Calu3 (cell line): ENCODE measurements at places on chromosomes 12 and 14. TPM values are rescaled to one million over a fixed set of nuclear protein-coding genes. Genes with fewer than 3 reads are reported as not detected.

TMEM106C gene
- 67.2 and 77.3 TPM in 2 replicates for total RNA-seq

RFX4 gene
- 0.27 TPM in 1 of 2 replicates, not detected in the other for total RNA-seq

DNA sequence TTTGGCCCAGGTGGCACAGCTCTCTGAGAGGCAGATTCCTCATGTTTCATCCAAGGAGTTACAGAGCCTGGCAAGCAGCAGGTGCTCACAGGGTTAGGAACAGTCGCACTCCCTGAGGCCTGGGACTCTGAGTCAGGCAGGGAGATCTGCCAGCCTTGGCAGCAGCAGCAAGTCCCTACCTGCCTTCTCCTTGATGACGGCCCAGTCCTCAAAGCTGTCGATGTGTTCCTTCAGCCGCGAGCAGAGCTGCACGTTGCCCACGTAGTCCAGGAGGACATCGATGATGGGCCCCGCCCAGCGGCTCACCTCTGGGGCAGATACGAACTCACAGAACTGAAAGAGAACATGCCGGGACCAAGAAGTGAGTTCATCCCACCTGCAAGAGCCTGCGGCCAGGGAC, 10.4 kb downstream of the FAM181A start:
- no peak overlapping the region for H3K27ac ChIP-seq
- no peak for DNase-seq
- H3K27me3 ChIP-seq = peaks cover 23% of the 10 kb centered on the region

DNA sequence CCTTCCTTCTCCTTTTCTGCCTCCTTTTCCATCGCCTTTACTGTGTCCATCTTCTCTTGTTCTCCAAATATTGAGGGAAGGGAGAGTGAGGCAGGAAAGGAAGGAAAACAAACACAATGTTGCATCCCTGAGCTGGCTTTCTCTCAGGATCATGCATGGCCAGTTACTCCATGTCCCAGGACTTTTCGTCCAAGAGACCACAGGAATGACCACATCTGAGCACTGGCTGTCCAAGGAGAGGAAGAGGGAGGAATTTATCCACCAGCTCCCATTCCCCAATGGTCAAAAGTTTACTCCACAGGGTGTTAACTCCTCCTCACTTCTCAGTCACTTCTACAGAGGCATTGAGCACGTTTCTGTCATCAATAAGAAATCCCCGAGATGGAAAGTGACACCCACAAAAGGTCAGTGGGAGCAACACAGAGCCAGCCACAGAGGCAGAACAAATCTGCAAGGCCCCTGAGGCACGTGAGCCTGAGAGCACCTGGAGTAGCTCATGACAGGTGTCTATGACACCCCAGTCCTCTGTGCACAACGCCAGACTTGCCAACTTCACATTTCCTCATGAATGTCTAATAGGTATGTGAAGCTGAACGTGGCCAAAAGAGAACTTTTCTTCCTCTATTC, 177.3 kb upstream of the NUDT4 start:
- no peaks in the 10 kb centered on the region for H3K27me3 ChIP-seq
- no peak overlapping the region for H3K4me3 ChIP-seq
- H3K27ac ChIP-seq = no peak overlapping the region
- no peaks in the 10 kb centered on the region for H3K36me3 ChIP-seq
- DNase-seq = no peak

GRCh38 chr12:101604132-101604531, 9.4 kb downstream of the MYBPC1 start:
- H3K27me3 ChIP-seq = no peaks in the 10 kb centered on the region
- peaks cover 52% of the 10 kb centered on the region for H3K4me1 ChIP-seq
- DNase-seq = no peak
- H3K27ac ChIP-seq = peak overlapping the region; percentile 63
- no peak overlapping the region for H3K4me3 ChIP-seq
